ENCODE measurements at places on chromosomes 5 and 9.

DNA sequence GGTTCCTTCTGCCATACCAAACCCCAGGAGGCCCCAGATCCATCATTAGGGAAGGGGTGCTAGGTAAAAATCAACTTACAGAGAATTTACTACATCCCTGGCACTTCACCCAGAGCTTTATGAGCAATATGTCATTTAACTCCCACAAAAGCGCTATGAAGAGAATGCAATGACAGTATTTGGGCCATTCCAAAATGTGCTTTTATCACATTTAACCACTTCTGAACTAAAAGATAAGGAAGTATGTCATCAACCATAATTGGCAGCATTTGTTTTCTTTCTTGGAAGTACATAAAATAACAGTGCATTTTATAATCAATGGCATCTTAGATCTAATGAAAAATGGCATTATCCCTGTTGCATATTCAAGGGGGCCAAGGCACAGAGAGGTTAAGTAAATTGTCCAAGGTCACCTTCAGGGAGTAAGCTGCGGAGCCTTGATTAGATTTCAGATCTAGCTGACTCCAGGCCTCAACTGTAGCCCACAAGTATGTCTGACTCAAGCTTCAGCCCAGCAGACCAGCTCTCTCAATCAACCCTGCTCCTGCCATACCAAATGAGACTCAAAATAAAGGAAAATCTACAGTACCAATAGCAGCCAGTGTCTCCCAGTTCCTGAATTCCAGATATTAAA, 16.5 kb downstream of the SH3TC2 start:
- DNase-seq = no peak

- no peak for DNase-seq
Measured at GRCh38 chr5:40986666-40987065, 77.4 kb downstream of the C7 start.

GRCh38 chr9:3401221-3401954, 124.4 kb downstream of the RFX3 start:
- DNase-seq = no peak

DNA sequence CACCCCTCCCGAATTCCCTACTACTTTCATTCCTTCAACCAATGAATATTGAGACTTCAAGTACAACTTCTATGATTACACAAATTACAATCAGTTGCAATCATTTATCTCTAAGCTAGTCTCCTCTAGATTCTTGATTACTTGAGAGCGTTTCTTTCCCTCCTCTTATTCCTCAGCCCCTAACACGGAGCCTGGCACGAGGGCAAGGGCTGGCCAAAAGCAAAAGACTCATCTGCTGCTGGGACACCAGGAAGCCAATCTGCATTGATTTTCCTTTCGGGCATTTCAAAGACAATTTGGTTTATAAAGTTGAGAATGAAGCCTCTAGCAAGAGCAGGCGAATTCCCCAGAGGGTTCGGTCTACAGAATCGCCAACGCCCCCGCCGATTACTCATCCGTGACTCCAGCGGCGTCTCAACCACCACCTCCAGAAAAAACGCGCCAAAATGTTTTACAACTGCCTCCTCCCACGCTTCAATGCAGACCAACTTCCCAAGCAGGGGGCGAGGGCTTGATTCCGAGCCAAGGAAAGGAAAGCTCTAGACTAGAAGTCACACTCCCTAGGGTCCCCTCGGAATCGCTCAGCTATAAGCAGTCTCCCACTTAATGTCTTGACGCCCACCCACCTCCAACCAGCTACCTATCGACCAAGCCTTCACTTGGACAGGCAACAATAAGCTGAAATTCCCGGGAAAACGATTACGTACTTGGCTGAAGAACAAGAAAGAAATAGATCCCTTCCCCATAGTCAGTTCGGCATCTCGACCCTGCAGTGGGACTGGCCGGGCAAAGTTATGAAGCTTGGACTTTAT, 1.5 kb downstream of the PCSK1 start:
- no peak for DNase-seq

DNA sequence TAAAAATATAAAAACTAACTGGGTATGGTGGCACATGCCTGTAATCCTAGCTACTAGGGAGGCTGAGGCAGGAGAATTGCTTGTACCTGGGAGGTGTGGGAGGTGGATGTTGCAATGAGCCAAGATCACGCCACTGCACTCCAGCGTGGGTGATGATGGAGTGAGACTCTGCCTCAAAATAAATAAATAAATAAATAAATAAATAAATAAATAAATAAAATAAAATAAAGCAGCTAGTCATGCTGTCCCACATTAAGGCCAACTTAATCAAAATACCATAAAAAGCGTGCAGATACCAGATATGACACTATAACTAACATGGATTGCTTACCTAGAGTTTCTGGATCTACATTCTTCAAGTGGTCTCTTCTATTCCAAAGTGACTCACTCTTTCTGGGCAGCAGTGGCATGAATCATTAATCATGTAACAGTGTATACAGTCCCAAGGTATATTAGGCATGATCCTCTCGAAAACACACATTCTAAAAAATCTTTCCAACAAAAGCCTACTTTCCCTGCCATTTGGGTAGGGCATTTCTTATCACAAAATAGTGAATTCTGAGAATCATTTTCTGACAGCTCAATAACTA, 187.1 kb downstream of the ELAVL2 start:
- DNase-seq = no peak

DNA sequence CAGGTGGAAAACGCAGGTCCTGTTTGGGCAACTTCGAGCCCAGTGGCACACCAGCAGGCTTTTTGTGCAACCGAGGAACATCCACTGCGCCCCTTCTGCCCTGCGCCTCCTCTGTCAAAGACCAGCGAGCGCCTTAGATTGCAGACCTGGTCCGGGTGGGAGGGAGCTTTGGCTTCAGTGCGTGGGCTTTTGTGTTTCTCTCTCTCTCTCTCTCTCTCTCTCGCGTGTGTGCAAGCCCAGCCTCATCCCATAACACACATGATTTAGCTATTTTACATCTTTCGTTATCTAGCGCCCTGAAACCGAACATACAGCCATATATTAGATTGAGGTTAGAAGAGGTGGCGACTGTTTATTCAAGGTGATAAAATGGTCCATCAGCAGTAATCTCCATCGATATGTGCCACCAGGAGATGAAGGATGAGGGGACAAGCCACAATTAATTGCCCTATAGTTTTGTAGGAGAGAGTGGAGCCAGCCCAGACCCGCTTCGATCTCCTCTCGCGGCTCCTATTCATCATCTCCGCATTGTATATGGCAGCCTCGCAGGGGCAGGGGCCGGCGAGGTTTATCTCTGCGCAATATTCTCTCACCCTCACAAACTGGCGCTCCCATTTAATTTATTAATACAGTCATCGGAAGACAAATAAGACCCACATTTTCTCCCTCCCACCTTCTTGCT, 5.3 kb downstream of the PRDM6 start:
- no peak for DNase-seq

GRCh38 chr9:130736834-130737233, 43.3 kb downstream of the EXOSC2 start:
- DNase-seq = no peak

- no peak for DNase-seq
Measured at GRCh38 chr9:35395706-35396101, 94.2 kb upstream of the RUSC2 start.
